Left kidney (tissue), 8 donors: ENCODE measurements at places on chromosomes 6 and 20. TPM values are rescaled to one million over a fixed set of nuclear protein-coding genes. Genes with fewer than 3 reads are reported as not detected.
A peak's percentile ranks its signal among the peaks of the same experiment; 100 is the strongest.

The SLC22A1 gene
- polyA plus RNA-seq, result 1.5 TPM

The SOX18 gene
- 4.5 TPM for polyA plus RNA-seq

The PTCHD4 gene
- polyA plus RNA-seq, result 1.8 TPM

The SYCP2 gene
- polyA plus RNA-seq, result 10.7 TPM

The TSPO2 gene
- 0.76 TPM for polyA plus RNA-seq

The KIF16B gene
- polyA plus RNA-seq, result 29.3 TPM

DNA sequence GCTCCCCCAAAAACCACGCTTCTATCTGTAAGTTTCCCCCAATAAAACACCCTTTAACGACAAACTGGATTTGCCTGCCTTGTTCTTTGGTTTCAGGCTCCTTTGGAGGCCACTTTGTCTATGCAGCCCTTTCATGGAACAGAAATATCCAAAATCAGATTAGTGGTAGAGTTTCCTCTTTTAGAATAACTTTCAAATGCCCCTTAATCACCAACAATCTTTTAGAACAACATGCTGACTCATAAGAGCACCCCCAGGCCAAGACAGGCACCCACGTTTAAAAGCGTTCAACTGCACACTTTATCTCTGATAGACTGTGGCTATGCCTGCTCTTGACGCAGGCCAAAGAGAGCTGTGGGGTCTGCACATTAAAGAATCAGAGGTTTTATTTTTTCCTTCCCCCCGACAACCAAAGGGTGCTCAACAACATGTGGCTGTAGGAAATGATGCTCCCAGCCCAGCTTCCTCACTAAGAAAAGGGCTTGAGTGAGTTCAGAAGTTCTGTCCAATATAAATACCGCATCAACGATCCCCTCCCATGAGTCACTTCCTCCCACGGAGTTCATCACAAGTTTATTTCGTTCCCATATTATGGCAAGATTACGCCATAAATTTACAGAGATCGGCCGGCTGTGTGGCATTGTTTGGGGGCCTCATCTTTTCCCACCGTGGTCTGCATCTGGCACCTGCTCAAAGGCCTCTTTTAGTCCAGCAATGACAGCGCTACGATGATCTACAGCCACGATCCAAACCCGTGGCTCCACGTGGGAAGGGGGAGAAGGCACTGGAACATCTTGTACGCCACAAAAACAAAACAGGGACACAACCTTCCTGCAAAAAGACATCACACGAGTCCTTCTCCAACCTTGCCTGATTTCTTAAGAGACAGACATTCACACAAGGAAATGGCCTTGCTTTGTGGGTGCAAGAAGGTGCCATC lies 88.8 kb upstream of the NFATC2 start:
- peak; percentile 81 for DNase-seq

GRCh38 chr6:144758602-144759001 lies 473.5 kb downstream of the UTRN start:
- DNase-seq, result no peak

GRCh38 chr6:110823146-110823545 lies 7.9 kb upstream of the CDK19 start:
- DNase-seq, result no peak

GRCh38 chr20:43558412-43559146 lies at the start of gene SGK2:
Gene SGK2 (plus strand): TSS chr20:43559027. CDS start chr20:43566496, 7,469 bp downstream.
- peak; percentile 78 for DNase-seq

- no peak for DNase-seq
Measured at GRCh38 chr6:31125586-31126363, 5.5 kb upstream of the CDSN start.

- DNase-seq, result no peak
Measured at GRCh38 chr6:116884530-116884929, 7.5 kb downstream of the RFX6 start.

DNA sequence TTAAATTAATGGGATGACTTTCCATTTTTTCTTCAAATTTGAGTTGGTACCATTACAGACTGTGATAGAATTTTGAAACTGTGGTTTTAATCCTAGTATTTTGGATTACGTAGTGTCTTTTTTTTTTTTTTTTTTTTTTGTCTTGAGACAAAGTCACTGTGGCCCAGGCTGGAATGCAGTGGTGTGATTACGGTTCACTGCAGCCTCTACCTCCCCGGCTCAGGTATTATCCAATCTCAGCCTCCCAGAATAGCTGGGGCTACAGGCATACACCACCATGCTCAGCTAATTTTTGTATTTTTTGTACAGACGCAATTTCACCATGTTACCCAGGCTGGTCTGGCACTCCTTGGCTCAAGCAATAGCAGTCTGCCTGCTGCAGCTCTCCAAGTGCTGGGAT lies 87.1 kb downstream of the SOX4 start:
- DNase-seq, result no peak

DNA sequence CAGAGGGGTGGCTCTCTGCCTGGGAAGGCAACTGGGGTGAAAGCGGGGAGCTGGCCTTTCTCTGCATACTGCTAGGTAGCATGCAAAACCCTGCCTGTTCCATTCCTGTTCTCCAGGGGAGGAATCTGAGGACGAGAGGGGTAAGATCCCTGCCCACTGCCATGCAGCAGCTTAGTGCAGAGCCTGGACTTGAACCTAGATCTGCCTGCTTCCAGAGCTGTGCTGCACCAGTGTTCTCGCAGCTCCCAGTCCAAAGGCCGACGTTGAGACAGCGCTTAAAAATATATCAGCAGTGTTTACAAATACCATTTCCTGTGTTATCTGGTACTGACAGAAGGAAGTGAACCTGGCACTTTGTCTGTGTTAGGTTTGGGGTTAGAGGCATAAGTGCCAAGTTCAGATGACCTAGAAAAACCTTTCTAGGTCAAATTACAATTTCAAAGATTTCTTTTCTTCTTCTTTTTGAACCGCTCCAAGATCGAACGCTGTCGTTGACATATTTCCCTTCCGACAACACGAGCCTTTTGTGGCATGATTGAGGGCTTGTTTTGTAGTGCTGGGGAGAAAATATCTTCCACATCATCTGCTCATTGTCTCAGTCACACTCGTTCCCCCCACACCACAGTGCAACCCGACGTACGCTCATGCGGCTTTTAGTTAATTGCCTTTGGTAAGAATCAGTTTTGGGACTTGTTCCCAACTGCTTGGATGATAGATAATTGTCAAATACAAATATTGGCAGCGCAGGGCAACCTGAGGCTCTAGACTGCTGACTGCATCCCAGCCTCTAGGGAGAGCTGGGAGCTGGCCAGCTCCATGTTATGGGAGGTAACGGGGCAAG lies 44.6 kb downstream of the TOX2 start:
- no peak for DNase-seq

- no peak for DNase-seq
Measured at GRCh38 chr6:16399158-16399557, 160.8 kb downstream of the GMPR start.

DNA sequence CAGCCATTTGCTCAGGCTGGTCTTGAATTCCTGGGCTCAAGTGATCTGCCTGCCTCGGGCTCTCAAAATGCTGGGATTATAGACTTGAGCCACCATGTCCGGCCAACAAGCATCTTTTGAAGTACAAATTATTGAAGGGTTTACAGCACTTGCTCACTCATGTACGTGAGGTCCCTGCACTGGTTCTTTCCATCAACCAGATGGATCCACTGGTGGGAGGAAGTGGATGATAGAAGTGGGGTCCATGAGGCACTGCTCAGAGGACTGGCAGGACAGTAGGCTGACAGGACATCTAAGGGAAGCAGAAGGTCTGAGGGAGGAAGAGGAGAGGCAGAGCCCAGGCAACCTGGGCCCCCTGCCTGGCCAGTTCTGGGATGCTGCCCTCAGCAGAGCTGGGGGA lies 109.2 kb upstream of the NXT1 start:
- DNase-seq, result no peak

DNA sequence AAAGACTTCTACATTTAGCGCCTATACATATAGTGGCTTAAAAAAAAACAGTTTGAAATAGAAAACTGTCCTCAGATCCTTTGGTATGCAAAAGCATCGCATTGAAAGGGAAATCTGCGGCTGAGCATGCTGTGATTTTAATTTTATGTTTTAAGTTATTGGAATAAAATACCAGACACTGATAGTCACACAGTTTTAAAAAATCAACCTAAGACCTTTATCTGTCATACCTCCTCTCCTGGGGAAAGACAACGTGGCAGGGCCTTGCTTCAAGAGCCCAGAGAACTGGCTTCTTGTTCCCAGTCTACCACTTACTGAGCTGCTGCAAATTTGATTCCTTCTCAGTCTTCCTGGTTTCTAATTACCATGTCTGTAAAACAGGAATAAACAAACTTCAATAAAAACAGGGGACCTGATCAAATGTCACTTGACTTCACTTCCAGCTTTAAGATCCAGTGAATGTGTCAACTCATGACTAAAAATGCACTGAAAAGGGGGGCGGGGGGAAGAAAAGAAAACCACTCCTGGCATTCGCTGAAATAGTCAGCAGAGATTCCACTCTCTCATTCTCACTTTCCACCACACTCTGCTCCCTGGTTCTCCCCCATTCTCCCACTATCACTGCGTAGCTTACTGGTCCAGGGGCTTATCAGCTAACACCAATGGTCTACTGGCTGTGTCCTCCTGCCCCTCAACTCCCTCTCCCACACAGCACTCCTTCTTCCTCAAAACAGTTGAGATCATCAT lies 494.7 kb upstream of the MARCKS start:
- no peak for DNase-seq

GRCh38 chr6:125077453-125077852 lies 76.1 kb upstream of the TPD52L1 start:
- no peak for DNase-seq

GRCh38 chr6:167089243-167090142 lies 33.4 kb upstream of the CCR6 start:
- no peak for DNase-seq

DNA sequence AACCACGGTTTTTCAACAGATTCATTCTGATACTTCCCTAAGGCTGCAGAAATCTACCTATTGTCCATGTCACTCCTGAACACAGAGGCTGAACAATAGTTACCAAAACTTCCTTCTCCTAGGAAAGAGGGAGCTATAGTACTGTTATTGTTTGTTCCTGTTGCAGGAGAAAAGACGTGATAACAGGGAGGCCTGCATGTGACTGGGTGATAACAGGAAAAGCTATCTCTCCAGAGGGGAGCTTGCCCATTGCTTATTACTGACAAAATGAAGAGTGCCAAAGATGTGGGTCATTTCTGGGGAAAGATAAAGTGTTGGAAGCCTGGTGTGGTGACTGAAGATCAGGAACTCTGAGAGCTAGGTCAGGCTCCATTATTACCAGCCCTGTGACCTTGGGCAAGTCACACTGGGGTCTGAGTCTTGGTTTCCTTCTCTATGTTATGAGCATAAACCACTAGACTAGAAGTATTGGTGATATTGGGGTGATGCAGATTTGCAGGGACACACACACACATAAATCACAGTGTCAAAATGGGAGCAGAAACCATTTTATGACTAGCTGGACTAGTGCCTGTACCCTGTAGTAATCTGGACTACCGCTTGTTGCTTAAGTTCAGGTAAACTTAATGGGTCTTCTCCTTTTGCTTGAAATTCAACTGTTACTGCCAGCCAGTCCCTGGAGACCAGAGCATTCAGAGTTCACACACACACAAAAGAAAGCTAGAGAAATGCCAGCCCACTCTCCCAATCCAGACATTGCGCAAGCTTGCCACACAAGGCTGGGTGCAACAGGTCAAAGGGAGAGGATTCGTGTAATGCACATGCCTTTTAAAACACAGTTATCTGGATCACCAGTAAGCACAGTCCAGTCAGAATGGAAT lies 136.0 kb upstream of the CNR1 start:
- no peak for DNase-seq

GRCh38 chr6:45822246-45822812 lies 193.3 kb downstream of the CLIC5 start:
- DNase-seq, result no peak

DNA sequence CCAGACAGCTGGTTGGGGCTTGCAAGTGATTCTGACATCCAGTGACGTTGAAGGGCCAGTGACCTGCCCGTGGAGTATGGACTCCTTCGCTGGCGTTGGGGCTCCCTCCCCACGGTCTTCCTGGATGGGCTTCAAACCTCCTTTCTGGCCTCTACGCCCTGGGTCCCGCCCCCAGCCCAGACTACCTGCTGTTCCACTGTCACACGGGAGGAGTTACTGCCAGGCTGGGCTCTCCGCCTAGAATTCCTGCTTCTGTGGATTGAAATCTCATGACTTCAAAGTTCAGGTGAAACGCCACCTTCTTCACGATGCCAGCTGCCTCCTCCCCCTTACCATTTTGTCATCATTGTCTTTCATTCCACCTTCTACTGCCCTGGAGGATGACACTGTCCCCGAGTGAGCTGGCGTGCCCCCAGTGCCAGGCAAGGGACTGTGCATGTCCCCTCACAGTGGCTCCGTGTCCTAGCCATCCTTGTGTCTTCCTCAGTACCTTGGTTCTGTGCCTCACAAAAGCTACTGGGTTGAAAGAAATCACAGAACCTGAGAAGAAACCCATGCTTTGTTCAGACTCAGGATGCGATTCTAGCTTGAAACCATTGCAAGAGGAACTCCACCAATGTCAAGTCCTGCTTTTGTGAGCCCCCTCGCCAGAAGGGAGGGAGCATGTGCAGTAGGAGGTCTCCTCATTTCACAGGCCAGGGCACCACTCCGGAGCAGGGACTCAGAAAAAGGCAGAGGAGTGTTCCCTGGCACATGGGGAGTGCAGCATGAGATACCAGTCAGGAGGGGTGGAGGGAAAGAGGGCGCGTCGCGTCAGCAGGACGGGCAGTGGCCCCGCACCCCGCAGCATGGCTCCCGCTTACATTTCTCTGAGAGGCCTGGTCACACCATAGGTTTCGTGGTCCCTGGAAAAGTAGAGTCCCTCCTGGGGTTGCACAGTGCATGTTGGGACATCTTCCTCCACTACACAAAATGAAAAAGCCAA lies 11.0 kb upstream of the IRF4 start:
- DNase-seq, result no peak

GRCh38 chr20:57388953-57389694 lies 2.1 kb upstream of the RBM38 start:
- DNase-seq, result peak; percentile 75

DNA sequence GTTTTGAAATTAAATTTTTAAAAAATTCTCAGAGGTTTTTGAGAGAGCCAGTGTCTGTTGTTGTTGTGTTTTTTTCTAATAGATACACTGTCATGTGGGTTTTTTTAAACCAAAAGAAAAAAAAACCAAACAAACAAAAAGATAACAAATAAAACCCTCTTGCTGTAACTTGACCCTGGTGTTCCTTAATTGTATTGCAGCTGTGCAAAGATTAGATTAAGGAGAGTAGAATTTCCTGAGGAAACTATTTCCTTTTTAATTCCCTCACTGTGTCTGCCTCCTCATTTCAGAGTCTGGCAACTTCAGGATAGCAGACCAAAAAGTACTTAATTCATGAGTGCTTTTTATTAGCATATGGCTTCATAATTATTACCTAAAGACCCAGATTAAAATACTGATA lies 281.9 kb downstream of the EPM2A start:
- DNase-seq, result no peak

- no peak for DNase-seq
Measured at GRCh38 chr6:101760843-101761621, 367.5 kb downstream of the GRIK2 start.

GRCh38 chr20:58112017-58112781 lies 116.3 kb downstream of the ANKRD60 start:
- no peak for DNase-seq

- DNase-seq, result no peak
Measured at GRCh38 chr6:7537565-7538174, 3.8 kb upstream of the DSP start.

- DNase-seq, result no peak
Measured at GRCh38 chr6:35703554-35703953, 14.8 kb upstream of the FKBP5 start.

GRCh38 chr20:50224531-50225255 lies 34.1 kb downstream of the CEBPB start:
- DNase-seq, result no peak
